GM12878 (cell line): ENCODE measurements at places on chromosomes 7 and 10.

DNA sequence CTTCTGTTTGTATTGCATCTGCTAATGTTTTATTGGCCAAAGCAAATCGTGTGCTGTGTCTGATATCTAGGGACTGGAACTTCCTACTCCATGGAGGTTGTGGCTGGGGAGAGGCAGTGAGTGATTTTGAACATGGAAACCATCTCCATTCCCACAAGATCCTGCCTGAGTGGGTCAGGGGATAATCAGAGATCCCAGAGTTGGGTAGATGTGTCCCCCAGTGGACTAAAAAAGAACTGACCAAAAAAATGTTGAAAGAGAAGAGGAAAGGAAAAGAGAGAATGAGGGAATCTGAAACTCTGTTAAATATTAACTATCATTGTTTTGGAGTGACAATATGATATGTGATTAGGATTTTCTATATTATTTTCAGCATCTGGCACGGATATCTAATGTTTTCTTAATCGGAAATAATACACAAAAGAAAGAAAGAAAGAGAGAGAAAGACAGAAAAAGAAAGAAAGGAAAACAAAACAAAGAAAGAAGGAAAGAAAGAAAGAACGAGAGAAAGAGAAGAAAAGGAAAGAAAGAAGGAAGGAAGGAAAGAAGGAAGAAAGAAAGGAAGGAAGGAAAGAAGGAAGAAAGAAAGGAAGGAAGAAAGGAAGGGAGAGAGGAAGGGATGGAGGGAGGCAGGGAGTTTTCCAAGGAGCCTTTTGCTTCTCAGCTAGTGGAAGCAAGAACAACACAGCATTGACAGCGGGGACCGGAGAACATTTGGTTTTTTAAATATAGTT, 638.5 kb downstream of the CCSER2 start:
- no peaks in the 10 kb centered on the region for H3K4me1 ChIP-seq
- no peaks in the 10 kb centered on the region for H3K27me3 ChIP-seq
- H3K27ac ChIP-seq = no peak overlapping the region
- no peak for DNase-seq
- H3K36me3 ChIP-seq = no peaks in the 10 kb centered on the region

- no peak overlapping the region for H3K27ac ChIP-seq
- no peaks in the 10 kb centered on the region for H3K4me1 ChIP-seq
- DNase-seq = no peak
- H3K27me3 ChIP-seq = no peaks in the 10 kb centered on the region
Observed at GRCh38 chr10:129937351-129937751, 26.7 kb downstream of the EBF3 start.

- H3K36me3 ChIP-seq = peaks cover 2% of the 10 kb centered on the region; the same call in 1 of the 2 replicates
- no peaks in the 10 kb centered on the region for H3K27me3 ChIP-seq
- H3K4me3 ChIP-seq = no peak overlapping the region
- no peak overlapping the region for H3K27ac ChIP-seq
- no peaks in the 10 kb centered on the region for H3K4me1 ChIP-seq
Observed at GRCh38 chr7:135359615-135360014, 126.0 kb downstream of the STRA8 start.

DNA sequence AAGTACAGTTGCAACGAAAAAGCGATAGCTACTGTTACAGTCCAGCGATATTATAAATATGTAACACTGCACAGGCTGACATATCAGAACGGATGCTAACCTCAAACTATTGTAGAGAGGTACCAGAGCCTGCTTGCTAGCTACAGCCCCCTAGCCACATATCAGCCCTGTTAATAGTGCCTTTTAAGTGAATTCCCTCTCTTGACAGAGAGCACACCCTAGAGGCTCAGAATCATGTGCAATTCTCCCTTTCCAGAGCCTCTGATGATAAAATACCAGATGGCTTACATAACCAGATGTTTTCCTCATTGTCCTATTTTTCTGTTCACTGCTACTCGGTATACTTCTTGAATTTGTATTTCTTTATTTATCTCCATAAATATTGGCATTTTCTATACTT, 960.7 kb upstream of the CELF2 start:
- H3K27ac ChIP-seq = no peak overlapping the region
- no peaks in the 10 kb centered on the region for H3K27me3 ChIP-seq
- no peaks in the 10 kb centered on the region for H3K36me3 ChIP-seq
- no peaks in the 10 kb centered on the region for H3K4me1 ChIP-seq
- H3K4me3 ChIP-seq = no peak overlapping the region

- H3K36me3 ChIP-seq = no peaks in the 10 kb centered on the region
- H3K4me3 ChIP-seq = no peak overlapping the region
- H3K4me1 ChIP-seq = peaks cover 14% of the 10 kb centered on the region
- DNase-seq = no peak
Observed at GRCh38 chr7:92731335-92732063, 104.9 kb downstream of the CDK6 start.

DNA sequence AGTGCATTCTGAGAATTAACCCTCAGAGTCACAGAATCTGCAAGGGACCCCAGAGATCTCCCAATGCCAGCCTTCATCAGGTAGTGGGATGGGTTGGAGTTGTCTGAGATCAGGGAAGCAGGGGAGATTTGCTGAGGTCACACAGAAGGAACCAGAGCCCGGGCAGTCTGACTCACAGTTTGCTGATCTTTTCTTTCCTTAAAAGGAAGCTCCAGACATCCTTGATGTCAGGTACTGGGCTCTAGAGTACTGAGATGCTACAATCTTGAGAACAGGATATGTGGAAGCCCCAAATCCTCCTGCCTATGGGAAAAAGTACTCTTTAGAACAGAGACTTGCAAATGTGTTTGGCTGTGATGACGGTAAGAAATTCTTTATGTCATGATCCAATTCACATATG, 706 bp downstream of the TBATA start:
- no peak for DNase-seq
- no peak overlapping the region for H3K27ac ChIP-seq
- no peak overlapping the region for H3K4me3 ChIP-seq
- no peaks in the 10 kb centered on the region for H3K36me3 ChIP-seq
- H3K4me1 ChIP-seq = no peaks in the 10 kb centered on the region

GRCh38 chr10:48648172-48648942, 36.3 kb upstream of the WDFY4 start:
- H3K27me3 ChIP-seq = no peaks in the 10 kb centered on the region
- H3K4me3 ChIP-seq = no peak overlapping the region
- peaks cover 7% of the 10 kb centered on the region; the same call in 1 of the 2 replicates for H3K4me1 ChIP-seq
- DNase-seq = peak; percentile 52
- H3K36me3 ChIP-seq = no peaks in the 10 kb centered on the region
- H3K27ac ChIP-seq = no peak overlapping the region

DNA sequence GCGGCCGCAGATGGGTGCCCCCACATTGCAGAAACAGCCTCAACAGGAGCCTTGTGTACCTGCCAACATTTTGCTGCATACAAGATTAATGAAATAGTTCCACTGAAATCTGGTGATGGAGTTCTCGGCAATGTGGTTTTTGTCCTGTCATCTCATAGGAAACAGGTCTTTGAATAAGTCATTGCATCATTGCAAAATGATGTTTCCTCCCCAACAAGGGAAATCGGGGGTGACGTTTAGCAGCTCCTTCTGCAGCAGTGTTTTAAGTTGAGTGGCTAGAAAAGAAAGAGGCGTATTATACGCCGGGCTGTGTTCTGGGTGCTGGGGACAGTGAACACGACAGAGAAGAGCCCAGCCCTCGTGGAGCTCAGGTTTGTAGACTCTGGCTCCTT, 177.0 kb downstream of the PRKAG2 start:
- no peaks in the 10 kb centered on the region for H3K27me3 ChIP-seq
- no peaks in the 10 kb centered on the region for H3K36me3 ChIP-seq
- no peak overlapping the region for H3K27ac ChIP-seq
- no peaks in the 10 kb centered on the region for H3K4me1 ChIP-seq
- no peak overlapping the region for H3K4me3 ChIP-seq

DNA sequence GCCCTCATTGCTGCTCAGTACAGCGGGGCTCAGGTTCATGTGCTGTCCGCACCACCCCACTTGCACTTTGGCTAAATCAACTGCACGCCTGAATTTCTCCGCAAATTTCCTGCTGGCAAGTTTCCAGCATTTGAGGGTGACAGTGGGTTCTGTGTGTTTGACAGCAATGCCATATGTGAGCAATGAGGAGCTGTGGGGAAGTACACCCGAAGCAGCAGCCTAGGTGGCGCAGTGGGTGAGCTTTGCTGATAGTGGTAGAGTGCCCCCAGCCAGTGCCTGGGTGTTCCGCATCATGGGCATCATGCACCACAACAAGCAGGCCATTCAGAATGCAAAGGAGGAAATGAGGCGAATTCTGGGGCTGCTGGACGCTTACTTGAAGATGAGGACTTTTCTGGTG, 103.9 kb upstream of the POT1 start:
- H3K36me3 ChIP-seq = no peaks in the 10 kb centered on the region
- H3K4me1 ChIP-seq = no peaks in the 10 kb centered on the region
- H3K27ac ChIP-seq = no peak overlapping the region
- no peak overlapping the region for H3K4me3 ChIP-seq
- H3K27me3 ChIP-seq = no peaks in the 10 kb centered on the region

DNA sequence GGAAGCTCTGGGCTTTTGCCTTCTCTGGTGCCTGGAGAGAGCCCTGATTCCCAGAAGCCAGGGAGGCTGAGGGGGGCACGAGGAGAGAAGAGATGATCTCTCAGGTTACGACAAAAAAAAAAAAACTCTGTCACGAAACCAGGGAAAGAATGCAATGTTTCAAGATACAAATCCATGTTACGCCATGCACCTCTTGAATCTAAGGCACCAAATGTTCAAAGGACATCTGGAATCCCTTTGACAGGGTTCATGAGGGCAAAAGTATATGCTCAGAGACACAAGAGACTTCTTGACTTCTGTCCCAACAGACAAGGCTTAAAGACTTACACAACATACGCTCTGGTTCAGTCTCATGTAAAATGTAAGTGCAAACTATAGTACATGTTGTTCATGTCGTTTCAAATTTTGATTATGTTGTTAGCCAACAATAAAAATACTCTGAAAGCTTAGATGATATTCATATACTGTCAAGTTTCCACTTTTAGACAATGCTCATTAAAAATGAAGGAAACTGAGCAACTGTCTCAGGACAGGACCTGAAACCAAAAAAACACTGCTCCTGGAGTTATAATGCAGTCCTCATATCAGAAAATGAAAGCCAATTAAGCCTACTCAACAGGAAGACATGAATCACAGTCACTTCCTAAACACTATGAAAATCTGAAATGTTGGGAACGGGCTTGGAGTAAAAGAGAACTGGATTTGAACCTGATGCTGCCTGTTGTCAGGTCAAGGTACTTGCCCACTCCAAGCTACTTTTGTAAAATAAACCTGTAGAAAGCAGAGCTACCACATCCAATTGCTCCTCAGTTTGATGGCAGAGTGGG, 72.3 kb downstream of the CHCHD3 start:
- H3K36me3 ChIP-seq = no peaks in the 10 kb centered on the region
- H3K27ac ChIP-seq = no peak overlapping the region
- no peaks in the 10 kb centered on the region for H3K4me1 ChIP-seq
- H3K4me3 ChIP-seq = no peak overlapping the region
- no peak for DNase-seq

DNA sequence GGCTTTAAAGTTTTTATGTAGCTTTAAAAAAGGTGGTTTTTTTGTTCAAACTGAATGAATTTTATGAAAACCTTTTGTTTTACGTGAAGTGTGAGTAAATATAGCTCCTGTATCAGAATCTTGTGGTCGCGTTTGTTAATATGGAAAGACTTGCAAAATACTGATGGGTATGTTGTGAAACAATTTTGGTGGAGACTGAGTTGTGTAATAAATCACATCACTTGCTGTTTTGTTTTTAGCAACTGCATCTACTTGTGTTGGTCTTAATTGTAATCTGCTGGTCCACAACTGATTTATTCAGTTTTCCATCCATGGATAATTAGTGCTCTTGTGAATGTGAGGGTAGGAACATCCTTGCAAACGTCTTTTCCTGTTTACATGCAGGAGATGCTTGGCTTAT, 10.5 kb downstream of the PLXDC2 start:
- no peak overlapping the region for H3K27ac ChIP-seq
- H3K36me3 ChIP-seq = no peaks in the 10 kb centered on the region
- no peaks in the 10 kb centered on the region for H3K27me3 ChIP-seq
- no peak for DNase-seq
- no peak overlapping the region for H3K4me3 ChIP-seq
- H3K4me1 ChIP-seq = no peaks in the 10 kb centered on the region
